ENCODE measurements at places on chromosomes 7 and 10. TPM values are rescaled to one million over a fixed set of nuclear protein-coding genes. Genes with fewer than 3 reads are reported as not detected.
A peak's percentile ranks its signal among the peaks of the same experiment; 100 is the strongest.

DNA sequence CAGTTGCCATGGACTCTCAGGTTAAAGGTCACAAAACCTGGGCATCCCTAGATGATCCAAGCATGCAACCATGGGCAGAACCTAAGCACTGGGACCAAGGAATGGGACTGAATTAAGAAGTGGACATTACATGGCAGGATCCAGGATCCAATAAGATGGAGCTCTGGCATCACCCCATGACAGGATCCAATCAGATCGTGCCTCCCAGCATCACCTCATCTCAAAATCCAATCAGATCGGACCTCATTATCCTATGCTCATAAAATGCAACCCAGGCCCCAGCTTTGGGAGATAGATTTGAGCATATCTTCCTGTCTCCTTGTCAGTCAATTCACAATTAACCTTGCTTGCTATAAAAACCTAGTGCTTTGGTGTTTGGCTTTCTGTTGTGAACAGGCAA, 616.1 kb downstream of the PARD3 start:
- DNase-seq = no peak

DNA sequence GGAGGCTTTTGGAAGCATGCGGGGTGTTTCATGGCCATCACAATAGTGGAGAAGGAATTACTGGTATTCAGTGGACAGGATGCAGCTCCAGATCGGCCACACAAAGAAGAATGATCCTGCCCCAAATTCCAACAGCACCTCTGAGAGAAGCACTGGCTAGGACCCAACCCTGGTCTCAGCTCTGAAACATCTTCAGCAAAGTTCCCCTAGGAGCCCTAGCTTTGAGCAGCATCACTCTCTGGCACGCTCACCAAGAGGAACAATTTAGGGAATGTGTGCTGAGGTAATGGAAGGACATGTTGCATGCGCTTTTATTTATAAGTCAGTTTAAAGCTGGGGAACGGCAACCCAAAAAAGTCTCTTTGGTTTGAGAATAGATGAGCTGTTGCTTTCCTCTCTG, 5.5 kb upstream of the OPN1SW start:
- peak; percentile 78 for DNase-seq

- DNase-seq = no peak
Observed at GRCh38 chr7:94178230-94178629, 174.1 kb upstream of the BET1 start.

DNA sequence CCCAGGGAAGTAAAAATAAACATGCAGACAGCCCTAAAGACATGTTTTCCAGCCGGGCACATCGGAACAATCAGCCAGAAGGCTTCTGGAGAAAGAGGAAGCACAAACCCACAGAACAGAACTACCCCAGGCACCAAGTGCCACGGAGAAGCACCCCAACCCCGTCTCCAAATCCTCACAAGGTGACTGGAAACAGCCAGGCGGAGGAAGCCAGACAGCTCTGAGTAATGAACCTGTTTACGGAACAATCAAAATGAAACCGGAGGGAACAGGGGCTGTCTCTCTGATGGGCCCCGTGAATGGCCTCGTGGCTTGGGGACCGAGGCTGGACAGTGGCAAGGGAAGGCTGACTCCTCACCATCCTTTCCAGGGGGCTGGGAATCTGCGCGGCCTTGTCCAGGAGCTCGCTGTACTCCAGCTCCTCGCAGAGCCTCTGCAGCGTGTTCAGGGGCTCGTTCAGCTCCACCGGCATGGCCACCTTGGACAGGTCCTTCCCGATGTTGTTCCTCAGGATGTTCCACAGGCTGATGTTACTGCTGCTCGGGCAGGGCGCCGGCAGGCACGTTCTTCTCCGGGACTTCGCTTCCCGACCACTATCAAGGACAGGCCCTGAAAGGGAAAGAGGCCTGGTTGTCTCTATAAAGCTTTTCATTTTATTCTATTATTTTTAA, 77.0 kb upstream of the GSDME start:
- no peak for DNase-seq

GRCh38 chr10:120966657-120967045, 115.5 kb downstream of the WDR11 start:
- DNase-seq = no peak

- no peak for DNase-seq
Observed at GRCh38 chr7:44914992-44915607, 29.8 kb upstream of the PURB start.

- no peak for DNase-seq
Observed at GRCh38 chr7:1232623-1233332, at the start of gene UNCX. Gene UNCX, plus strand, starts transcription at chr7:1232872. Its CDS starts 146 bp downstream, at chr7:1233018.

DNA sequence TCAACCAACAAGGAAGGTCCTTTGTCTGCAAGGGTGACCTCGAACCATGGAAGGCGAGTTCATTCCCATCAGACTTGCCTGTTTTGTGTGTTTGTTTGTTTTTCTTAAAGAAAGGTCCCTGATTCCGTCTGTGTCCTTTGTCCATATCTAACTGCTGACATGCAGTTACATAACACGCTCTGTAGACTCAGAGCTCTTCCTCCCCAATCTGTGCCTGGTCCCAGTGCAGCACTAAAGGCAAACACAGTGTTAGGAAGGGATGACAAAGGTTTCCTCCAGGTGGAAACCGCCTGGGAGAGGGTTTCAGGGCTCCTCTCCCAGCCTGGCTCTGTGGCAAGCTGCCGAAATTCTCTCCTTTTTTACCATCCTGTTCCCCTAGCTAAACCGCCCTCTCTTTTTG, 13.4 kb downstream of the JCAD start:
- DNase-seq = no peak

GRCh38 chr10:70477661-70478162, 855 bp upstream of the PALD1 start:
- DNase-seq = no peak

- DNase-seq = peak; percentile 66
Observed at GRCh38 chr7:139231513-139232376, 708 bp downstream of the UBN2 start.

DNA sequence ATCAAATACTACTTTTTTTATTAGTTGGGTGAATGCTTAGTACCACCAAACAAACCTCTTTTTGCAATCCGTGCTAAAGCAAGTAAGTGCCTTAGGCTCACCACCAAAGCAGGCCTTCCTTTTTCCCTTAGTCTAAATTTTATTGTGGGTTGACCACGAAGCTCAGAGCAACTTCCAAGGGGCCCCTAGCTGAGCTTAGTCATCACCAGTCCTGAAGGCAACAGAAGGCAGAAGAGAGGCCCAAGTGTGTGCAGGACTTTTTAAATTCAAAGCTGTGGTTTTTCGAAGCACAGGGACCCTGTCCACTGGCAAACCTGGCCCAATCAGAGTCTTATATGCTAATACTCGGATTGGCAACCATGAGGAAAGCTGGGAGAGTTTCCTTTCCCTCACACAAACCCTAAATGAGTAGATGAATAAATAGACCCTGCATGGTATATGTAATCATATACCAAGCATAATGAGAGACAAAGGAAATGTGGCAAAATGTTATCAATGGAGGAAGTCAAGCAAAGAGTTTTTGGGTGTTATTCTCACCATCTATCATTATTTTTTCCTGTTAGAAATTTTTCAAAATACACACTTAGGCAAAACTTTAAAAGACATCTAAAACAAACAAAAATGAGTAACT, 453.2 kb upstream of the GALNT17 start:
- no peak for DNase-seq

GRCh38 chr10:49609006-49609282, 1.2 kb upstream of the SLC18A3 start:
- DNase-seq = peak; percentile 32

DNA sequence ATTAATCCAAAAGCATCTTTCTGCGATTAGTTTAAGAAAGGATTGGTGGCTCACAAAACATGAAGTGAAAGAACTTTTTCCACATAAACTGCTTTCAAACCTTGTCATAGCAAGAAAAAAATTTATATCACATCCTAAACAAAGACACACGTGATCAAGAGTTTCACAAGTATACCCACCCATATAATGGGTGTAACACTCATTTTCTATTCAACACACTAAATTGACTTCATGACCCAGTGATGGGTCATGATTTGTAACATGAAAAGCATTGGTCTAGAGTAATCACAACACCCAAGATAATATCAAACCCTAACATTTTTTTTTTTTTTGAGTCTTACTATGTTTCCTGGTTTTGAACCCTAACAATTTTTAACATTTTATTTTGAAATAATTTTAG, 17.6 kb downstream of the PMPCB start:
- no peak for DNase-seq

GRCh38 chr10:70188768-70189167, 18.5 kb upstream of the SAR1A start:
- DNase-seq = no peak

- DNase-seq = no peak
Observed at GRCh38 chr10:15453926-15454325, 82.8 kb upstream of the FAM171A1 start.

- DNase-seq = no peak
Observed at GRCh38 chr7:79199961-79200360, 253.5 kb downstream of the MAGI2 start.

DNA sequence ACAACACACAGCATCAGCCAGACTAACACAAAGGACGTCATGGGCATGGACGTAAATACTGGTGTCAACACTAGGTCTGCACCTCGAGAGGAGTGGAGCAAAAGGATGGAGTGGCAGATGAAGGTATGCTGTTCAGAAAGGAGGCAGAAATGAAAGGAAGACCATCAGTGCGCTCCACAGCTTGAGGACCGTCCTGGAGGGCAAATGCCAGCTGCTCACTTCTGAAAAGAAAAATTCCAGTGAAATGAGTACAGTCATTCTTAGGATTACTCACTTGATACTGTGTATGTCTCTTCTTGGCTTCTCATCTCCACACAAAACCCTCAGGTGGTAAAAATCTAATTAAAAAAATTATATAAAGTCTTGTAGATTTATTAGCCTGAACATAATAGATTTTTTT, 44.8 kb downstream of the EGFR start:
- DNase-seq = no peak

GRCh38 chr10:94402204-94402842, at the start of gene TBC1D12:
Gene TBC1D12, plus strand, starts transcription at chr10:94402541. Its CDS starts 73 bp downstream, at chr10:94402614.
- DNase-seq = peak; percentile 98

DNA sequence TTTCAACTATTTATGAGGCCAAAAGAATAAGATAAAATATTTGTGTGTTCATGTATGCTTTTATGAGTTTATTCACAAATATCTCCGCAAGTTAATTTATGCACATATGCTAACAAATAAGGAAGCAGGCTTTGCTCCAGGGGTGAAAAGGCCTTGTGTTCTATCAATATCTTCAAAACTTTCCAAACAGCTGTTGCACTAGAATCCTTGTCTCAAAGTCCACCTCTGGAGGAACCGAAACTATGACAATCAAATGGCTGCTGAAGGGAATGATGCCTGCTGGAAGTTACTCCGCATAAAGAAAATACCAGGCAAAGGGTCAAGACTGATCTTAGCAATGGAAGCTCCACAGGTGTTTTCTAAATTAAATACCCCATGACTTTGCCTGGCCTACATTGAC, 145.0 kb upstream of the GHITM start:
- DNase-seq = no peak

GRCh38 chr7:148883266-148884048, 634 bp downstream of the EZH2 start:
- peak; percentile 75 for DNase-seq

DNA sequence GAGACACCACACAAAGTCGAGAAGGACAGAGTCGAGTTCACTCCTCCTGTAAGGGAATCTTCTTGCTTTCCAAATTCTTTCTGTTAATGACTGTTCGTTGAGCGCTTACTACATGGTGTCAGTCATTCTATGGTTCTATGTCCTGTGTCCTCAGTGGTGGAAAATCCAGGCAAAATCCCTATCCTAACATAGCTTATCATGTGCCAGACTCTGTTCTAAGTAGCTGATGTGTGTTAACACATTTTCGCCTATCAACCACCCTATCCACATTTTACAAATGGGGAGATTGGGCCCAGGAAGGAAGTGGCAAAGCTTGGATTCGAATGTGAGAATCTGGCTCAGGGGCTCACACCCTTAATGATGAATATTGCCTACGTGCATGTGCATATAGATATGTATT, 280.1 kb downstream of the GATA3 start:
- DNase-seq = no peak

DNA sequence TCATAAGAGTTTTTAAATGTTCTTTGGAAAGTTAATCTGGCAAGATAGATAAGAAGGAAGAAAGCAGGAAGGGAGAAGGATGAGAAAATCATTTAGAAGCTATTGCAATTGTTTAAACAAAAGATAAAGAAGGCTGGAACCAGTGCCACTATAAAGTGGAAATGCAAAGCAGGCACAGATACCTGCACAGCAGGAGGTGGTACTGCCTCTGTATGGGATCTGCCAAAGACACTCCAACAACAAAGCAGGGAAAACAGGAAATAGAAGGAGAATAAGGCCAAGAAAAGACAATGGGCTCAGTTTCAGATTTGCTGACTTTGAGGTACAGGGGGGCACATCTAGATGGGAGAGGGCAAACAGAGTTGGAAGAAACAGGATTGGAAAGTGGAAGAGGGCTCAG, 138.6 kb downstream of the PPP1R17 start:
- no peak for DNase-seq

- DNase-seq = no peak
Observed at GRCh38 chr7:69531050-69531449, 67.2 kb upstream of the AUTS2 start.

GRCh38 chr10:5987747-5988146, 10.4 kb upstream of the IL15RA start:
- DNase-seq = peak; percentile 86

DNA sequence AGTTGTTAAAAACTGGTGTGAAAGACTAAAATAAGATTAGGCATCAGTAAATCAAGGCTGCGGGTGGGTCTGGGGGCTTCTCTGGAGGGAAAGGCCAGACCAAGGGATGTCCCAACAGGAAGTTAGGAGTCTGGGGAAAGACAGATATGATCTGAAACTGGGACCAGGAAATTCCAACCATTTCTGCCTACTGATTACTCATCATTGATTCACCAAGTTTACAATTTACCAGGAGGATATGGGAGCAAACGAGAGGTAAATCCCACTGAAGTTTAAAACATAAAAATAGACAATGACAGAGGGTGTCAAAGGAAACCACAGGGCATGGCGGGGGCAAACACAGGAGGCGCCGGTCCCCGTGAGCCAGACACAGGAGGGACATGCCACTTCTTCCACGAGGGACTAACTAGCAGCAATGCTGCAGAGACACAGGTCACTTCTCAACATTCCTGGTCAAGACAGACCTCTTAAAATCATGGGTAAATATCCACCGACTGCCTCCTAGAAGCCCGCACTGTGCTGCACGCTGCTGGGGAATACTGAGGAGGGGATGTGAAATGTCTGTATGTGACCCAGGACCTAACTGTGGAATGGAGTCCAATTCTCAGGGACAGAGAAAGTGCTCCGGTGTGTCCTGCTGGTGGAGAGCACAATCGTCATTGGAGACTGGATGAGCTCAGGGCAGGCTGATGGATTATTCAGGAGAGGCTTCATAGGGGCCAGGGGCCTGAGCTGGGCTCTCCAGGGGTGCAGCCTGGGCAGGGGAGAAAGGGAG, 153.4 kb upstream of the KLF14 start:
- no peak for DNase-seq

The MKLN1 gene
- total RNA-seq = 68.1 TPM

The CPN1 gene
- not detected for total RNA-seq

The DUS4L gene
- 5.4 TPM for total RNA-seq

The C10orf67 gene
- not detected for total RNA-seq

The TLX1 gene
- total RNA-seq = not detected

The VPS37D gene
- 5.3 TPM for total RNA-seq

The SUN1 gene
- total RNA-seq = 112 TPM

The LSM8 gene
- 26.8 TPM for total RNA-seq

The MMD2 gene
- total RNA-seq = 0.71 TPM

The FKBP9 gene
- total RNA-seq = 134 TPM

The ATP6V0A4 gene
- total RNA-seq = not detected

The CCDC136 gene
- 19.9 TPM for total RNA-seq

The FGFR2 gene
- total RNA-seq = 113 TPM
